Endothelial cell of umbilical vein (primary cell): ENCODE measurements at places on chromosomes 16 and 17. TPM values are rescaled to one million over a fixed set of nuclear protein-coding genes. Genes with fewer than 3 reads are reported as not detected.

Gene HS3ST3B1
- not detected in 2 replicates for polyA plus RNA-seq

Gene GABARAP
- 882 and 1,043 TPM in 2 replicates for polyA plus RNA-seq

Gene PRR29
- 0.39 and 0.60 TPM in 2 replicates for polyA plus RNA-seq

Gene CSH2
- polyA plus RNA-seq: not detected in 2 replicates

DNA sequence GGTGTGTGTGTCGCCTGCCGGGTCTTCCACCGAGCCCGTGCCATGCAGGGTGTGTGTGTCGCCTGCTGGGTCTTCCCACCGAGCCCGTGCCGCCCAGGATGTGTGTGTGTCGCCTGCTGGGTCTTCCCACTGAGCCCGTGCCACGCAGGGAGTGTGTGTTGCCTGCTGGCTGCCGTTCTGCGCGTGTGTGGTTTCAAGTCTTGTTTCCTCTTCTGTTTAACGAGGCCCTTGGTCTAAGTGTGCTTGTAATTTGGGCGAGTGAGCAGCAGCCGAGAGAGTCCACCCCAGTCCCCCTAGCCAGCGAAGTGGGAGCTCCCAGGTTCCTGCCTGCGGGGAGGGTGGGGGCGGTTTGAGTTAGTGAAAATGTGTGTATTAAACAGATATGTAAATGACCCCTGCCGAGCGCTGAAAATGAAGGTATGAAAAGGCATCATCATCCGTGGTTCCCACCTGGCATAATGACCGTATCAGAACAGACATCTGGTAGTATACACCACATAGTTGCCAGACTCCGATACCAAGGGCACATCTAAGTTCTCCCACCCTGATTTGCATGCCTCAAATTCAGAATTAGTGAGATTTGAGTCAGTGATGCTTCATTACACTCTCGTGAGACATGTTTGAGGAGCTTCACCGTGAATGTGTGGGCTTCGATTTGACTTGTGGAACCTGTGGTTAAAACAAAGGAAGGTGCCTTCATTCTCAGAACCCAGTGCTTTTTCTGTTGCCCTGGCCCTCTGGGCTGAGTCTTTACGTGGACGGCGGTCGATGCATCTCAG is 114.5 kb upstream of the CHMP6 start:
- no peak for DNase-seq

DNA sequence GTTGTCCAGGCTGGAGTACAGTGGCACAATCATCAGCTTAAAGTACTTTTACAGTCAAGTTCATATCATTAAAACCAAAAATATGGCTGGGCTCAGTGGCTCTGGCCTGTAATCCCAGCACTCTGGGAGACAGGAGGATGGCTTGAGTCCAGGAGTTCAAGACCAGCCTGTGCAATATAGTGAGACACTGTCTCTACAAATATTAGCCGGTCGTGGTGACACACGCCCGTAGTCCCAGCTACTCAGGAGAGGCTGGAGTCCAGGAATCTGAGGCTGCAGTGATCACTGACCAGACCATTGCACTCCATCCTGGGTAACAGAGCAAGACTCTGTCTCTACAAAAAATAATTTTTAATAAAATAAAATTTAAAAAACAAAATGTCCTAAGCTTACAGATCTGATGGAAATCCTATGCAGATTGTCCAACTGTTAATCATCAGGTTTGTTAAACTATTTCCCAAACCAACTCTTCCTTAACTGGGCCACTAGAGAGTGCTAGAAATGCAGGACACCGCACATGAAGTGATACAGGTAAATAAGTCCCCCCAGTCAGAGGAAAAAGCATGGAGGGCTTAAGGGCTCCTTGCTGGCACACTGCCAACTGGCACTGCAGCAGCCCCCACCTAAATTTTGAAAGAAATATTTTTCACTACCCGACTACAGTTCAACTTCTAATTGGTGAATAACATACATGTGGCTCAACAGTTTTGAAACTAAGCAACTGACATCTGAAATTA is 2.8 kb downstream of the USP22 start:
- DNase-seq: peak; percentile 49

GRCh38 chr17:55830699-55831471 is 80.0 kb downstream of the PCTP start:
- no peak for DNase-seq

DNA sequence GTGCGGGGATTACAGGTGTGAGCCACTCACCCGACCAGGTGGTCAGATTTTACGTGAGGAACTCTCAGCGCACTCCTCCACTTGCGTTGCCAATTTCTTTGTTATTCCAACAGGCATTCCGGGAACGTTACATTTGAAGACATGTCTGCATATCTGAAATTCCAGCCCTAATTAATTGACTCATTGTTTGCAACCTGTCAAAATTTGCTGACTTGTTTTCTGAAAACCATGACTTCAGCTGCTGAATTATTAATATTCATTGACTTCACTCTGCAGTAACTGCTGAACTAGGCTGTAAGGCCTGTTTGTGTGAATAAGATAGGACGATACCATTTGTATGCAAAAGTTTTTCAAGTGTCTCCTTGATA is 16.6 kb downstream of the G6PC1 start:
- peak; percentile 56 for DNase-seq

- DNase-seq: no peak
These were observed 77.2 kb downstream of the SHISA6 start for GRCh38 chr17:11318207-11318606.

DNA sequence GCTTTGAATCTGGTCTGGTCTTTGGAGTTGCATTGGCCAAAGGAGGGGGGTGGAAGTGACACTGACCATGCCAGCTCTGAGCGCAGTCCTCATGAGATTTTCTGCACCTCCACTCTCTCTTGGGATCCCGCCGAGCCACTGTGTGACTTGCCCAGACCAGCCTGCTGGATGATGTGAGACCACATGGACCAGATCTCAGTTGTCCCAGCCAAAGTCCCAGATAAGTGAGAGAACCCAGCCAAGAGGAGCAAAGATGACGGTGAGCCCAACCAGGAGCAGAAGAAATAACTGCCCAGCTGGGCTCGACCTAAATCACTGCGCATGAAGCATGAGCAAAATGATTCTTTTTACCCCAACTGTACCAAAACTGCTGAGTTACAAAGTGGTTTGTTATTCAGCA is 96.5 kb upstream of the ERCC4 start:
- no peak for DNase-seq

- no peak for DNase-seq
These were observed 152.1 kb upstream of the PLCG2 start for GRCh38 chr16:81627024-81627423.

DNA sequence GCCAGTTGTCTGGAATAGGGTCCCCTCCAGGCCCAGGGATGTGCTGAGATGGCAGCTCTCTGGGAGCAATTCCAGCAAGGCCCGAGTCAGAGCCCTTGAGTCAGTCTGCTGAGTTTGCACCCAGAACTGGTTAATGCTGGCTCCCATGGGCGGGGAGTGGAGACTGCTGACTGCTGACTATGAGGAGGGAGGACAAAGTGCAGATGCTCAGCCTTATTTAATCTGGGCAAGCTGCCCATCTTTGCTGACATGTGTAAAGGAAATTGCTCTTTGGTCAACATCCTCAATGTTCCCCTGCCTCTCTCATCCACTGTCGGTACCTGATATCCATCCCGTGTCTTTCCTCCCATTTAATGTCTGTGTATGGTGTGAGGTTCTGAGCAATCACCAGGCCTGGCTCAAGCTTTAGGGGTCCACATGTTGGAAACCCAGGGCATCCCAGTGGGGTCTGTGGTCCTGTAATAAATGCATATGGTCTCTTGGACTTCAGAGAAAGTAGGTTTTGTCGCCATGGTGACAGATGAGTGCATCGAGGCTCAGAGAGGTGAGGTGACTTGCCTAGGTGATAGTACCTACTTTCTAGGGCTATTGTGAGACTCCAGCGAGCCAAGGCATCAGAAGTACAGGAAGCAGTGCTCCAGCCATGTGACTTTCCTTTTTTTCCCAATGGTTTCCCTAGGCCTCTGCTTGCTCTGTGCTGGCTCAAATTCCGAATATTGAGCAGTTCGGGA is 20.0 kb upstream of the RNF135 start:
- DNase-seq: peak; percentile 46

GRCh38 chr17:82882715-82883418 is 43.0 kb upstream of the ZNF750 start:
- DNase-seq: no peak
